ENCODE measurements at places on chromosomes 1 and 21.

GRCh38 chr1:88813471-88813870 lies 77.9 kb downstream of the GTF2B start:
- no peak for DNase-seq

- DNase-seq, result no peak
These were observed 428.8 kb downstream of the SMYD3 start for GRCh38 chr1:246078126-246078887.

DNA sequence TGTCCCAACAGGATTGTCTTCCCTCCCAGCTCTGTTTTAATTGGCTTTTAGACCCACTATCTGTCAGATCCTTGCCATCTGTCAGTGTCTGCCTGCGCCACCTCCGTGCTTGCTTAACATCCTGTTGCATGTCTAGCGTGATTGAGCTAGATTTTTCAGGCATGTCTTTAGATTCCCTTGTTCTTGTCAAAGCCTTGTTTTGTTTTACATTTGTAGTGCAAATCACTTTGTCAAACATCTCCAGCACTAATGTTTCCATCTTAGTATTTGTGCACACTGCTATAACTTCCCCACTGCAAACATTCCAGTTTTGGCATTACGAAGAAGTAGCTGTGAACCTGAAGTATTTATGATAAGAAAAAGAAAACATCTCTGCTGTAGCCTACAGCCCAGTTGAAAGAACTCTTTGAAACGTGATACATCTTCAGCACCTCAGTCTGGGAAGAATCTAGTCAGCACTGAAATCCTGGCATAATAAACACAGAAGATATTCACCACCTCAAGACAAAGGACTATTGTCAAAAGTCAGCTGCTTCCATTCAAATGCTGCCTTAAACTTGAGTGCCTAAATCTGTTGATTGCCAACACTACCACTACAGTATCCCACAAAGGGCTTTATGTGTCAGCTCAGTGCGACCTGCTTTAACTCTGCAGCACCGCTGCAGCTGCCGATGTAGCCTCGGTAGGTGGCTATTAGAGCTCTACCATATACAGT lies 105.0 kb downstream of the FNBP1L start:
- DNase-seq, result peak; percentile 71

GRCh38 chr21:45305836-45306235 lies 18.1 kb upstream of the POFUT2 start:
- no peak for DNase-seq

DNA sequence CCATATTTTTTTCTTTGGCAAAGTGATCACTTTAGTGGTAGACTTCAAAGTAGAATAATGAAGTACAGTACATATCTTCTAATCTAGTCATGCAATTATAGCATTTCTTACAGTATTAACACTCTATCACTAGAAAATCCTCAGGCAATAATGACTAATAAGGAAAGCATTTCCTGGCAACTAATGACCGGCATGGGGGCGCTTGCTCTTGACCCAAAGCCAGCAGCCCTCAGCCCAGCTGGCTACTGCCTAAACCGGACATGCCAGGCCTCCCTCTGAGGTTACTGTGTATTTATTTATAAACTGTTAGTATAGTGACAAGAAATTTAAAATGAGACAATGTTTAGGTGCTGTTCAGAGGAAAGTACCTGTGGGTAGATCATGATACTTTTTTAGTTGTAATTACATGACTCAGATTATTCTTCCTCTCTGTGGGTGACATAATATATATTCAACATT lies 633.8 kb downstream of the PTPRC start:
- peak; percentile 91 for DNase-seq

- no peak for DNase-seq
These were observed 83.4 kb downstream of the GREM2 start for GRCh38 chr1:240528591-240528990.

- DNase-seq, result no peak
These were observed 85.7 kb downstream of the ITPKB start for GRCh38 chr1:226653311-226653921.

GRCh38 chr1:244730153-244730933 lies 77.4 kb downstream of the DESI2 start:
- peak; percentile 37 for DNase-seq

DNA sequence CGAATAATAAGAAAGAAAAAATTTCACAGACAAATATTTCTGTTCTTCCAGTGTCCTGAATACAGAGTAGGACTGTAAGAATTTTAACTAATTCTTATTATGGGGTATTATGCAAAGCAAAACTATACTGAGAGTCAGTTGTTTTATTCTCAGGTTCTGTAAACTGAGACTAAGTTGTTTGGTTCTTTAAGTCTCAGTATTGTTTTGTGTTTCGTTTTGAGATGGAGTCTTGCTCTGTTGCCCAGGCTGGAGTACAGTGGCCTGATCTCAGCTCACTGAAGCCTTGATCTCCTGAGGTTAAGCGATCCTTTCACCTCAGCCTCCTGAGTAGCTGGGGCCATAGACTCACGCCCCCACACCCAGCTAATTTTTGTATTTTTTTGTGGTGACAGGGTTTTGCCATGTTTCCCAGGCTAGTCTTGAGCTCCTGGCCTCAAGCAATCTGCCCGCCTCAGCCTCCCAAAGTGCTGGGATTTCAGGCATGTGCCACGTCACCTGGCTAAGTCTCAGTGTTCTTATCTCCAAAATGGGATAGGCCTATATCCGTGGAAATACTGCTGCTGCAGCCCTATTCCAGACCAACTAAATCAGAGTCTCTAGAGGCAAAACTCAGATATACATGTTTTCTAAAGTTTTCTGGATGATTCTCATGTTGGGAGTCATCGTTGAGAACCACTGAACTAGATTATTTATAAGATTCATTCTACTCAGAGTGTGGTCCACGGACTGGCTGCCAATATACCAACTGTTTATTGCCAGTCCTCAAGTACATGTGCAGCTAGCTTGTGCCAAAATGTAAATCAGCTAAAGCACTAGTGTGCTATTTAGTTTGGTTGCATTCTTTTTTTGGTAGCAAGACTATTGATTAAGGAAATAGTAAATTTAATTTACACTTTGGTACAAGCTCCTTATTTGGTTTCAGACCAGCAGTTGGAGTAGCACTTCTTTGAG lies 116.6 kb downstream of the HS2ST1 start:
- DNase-seq, result no peak

GRCh38 chr21:17461582-17461981 lies 51.3 kb upstream of the CXADR start:
- peak; percentile 68 for DNase-seq

GRCh38 chr1:65431111-65431705 lies 10.7 kb downstream of the LEPR start:
- peak; percentile 42 for DNase-seq

GRCh38 chr1:9537863-9538668 lies 1.2 kb upstream of the SLC25A33 start:
- peak; percentile 68 for DNase-seq

GRCh38 chr1:56803561-56804156 lies 15.5 kb downstream of the FYB2 start:
- DNase-seq, result peak; percentile 53

DNA sequence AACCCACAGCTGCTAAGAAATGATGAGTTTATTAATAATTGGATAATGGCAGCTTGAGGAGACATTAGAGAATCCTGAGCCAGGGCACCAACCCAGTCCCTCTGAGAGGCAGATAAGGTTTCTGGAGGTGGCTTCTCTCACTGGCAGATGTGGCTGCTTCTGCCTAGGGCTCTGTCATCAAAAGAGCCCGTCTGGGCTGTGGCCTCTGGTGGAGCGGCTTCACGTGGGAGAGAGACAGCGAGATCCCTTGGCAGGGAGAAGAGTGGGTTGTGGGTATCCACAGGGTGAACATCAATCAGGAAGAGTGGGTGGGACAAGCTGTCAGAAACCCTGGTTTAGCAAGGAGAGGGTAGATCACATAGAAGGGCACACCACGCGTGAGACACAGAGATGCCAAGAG lies 30.0 kb downstream of the VWA5B1 start:
- DNase-seq, result no peak

- DNase-seq, result peak; percentile 67
These were observed 401.1 kb upstream of the LYPLAL1 start for GRCh38 chr1:218772575-218772974.

DNA sequence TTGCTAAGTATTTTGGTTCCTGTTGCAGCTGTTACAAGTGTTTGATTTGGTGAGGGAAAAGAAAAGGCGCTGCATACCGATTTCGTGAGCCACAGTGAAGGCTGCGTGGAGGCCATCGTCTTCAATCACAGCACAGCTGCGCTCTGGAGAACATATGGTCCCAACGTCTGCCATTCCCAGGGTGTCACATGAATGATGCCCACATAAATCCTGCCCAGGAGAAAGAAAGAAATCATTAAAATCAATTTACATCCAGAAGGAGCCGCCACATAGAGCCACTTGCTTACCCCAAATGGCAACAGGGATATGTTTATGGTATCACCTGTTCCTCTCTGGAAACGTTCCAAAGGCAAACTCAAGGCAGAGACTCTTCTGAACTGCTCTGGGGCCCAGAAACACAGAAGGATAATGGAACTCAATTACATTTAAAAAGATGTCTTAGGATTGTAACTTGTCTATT lies 12.2 kb downstream of the ADAMTS5 start:
- no peak for DNase-seq

- DNase-seq, result peak; percentile 24
These were observed 12.9 kb downstream of the TOR3A start for GRCh38 chr1:179094818-179095217.

Data from epithelial cell of esophagus (primary cell).